ENCODE measurements at places on chromosomes 12 and 14. TPM values are rescaled to one million over a fixed set of nuclear protein-coding genes. Genes with fewer than 3 reads are reported as not detected.

DNA sequence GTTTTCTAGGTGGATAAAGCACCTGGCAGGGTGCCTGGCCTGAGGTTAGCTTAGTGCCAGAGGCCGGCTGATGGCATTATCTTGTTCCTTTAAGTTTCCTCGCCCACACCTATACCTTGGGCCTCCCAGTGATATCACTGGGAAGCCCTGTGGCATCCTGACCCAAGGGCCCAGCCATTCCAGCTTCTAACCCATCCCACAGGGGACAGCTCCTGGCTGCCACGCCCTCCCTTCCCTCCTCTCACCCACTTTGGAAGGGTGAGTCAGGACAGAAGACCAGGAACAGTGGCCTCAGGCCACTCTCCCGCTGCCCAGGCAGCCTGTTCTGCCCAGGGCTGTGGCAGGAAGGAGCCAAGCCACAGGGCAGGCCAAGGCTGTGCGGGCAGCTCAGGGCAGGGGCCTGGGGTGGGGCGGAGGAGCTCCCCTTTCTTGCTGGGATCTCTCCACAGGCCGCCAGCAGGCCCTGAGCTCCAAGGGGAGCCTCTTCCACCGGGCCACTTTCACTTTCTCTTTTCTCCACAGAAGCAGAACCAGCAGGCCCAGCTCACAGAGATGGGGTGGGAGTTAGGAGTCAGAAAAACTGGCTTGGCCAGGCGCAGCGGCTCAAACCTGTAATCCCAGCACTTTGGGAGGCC is 75.1 kb downstream of the IRF2BPL start:
- peak; percentile 53 for DNase-seq

DNA sequence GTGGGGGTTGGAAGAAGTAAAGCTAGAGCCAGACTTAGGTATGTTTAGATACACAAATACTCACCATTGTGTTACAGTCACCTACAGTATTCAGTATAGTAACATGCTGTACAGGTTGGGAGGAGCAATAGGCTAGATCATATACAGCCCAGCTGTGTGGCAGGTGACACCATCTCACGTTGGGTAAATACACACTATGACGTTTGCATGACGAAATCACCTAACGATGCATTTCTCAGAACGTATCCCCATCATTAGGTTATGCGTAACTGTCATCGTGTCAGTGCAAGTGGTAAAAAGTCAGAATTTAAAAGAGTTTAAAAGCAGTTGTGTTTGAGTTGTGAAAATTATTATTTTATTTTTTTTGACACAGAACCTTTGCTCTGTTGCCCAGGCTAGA is 167.1 kb downstream of the APAF1 start:
- DNase-seq: no peak

DNA sequence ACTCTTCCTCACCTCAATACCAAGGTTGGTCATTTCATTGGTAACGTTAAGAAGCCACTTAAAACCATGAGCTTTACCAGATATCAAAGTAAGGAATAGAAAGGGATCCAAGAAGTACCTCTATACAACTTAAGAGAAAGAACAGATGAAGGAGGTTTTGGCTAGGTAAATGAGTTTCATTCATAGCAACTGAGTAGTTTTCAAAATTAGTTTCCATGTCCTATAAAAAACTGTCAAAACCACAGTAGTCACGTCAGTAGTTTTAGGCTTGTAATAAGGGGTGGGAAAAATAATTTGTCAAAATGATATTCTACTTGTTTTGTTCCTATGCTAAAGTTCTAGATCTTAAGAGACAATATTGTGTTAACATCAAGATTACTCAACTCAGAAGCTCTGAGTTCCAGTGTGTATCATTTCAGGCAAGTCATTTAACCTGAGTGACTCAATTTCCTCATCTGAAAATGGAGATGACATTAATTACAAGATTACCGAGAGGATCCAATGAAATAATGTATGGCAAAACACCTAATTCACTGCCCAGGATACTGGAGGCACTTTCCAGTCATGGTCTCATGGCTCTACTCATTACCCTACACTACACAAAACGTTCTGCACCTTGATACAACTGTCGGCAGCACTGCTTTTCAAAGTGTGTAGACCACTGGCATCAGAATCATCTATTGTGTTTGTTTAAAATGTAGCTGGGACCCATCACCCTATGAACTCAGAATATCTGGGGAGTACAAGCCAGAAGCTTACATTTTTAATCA is 24.1 kb upstream of the SLC6A13 start:
- no peak for DNase-seq

DNA sequence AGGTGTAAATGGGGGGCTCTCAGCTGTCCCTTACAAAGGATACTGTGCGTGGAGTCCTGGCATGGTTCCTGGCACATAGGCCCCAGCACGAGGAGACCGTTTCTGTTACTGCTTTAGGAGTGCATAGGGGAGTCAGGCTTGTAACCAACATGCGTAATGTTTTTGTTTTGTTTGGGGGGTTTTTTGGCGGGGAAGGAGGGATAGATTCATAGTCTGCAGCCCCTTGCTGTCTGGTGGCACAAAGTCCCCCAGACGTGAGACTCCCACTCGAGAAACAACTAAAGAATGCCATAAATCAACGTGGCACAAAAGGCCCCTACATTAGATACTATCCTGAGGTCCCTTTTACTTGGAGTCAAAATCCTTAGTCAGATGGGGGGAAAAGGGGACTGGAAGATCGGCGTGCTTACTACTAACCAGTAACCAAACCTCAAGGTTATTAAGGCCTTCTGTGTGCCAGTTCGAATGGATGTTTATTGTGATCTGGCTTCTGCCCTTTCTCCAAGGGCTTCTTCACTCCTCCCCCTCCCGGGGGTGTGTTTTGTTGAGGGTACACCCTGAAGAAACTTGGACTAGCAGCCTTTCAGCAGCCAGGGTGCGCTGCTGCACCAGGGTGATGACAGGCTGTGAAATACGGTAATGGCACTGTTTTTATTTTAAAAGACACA is 874 bp downstream of the ISCU start:
- DNase-seq: peak; percentile 96

- no peak for DNase-seq
Measured at GRCh38 chr14:57712698-57713097, 153.2 kb downstream of the SLC35F4 start.

- DNase-seq: no peak
Measured at GRCh38 chr12:106141452-106141851, 2.7 kb upstream of the NUAK1 start.

GRCh38 chr12:51924551-51925319 is 17.4 kb downstream of the ACVRL1 start:
- no peak for DNase-seq

DNA sequence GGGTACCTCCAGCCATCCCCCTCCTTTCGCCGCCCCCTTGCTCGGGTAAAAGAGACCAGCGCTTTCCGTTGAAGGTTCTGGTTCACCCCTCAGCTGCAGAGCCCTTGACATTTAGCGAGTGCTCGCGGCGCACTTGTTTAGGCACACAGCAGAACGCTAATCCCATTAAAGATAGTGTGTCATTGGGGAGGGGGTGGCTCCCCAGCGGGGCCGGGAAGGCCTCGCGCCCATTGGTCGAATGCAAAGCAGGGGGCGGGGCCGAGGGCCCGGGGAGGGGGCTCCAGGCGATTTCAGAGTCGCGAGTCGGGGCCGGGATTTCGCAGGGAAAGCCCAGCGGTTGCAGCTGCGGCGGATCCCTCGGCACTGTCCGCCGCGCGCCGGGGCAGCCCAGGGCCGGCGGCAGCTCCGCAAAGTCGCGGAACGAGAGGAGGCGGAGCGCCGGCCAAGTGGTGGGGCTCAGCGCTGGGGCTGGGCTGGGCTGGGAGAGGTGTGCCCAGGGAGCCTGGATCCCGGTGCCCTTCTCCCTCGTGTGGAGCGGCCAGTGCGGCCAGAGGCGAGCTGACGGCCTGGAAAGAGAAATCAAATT is 122.9 kb downstream of the TSPAN9 start:
- DNase-seq: no peak

GRCh38 chr12:47729233-47729632 is 3.9 kb upstream of the ENDOU start:
- DNase-seq: no peak

DNA sequence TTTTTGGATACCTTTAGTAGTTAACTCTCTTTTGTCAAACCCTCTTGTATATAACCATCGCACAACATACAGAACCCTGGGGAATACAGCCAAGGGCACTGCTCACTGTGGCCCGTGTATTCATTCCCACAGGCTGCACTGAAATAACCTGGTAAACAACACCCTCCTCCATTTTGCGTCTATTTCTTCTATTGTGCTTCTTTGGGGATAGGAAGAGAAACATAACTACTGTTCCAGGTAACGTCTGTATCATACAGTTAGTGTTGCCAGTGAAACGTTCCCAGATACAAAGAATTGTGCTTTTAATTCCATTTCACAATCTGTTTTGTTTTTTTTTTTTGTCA is 9.6 kb downstream of the C12orf76 start:
- no peak for DNase-seq

DNA sequence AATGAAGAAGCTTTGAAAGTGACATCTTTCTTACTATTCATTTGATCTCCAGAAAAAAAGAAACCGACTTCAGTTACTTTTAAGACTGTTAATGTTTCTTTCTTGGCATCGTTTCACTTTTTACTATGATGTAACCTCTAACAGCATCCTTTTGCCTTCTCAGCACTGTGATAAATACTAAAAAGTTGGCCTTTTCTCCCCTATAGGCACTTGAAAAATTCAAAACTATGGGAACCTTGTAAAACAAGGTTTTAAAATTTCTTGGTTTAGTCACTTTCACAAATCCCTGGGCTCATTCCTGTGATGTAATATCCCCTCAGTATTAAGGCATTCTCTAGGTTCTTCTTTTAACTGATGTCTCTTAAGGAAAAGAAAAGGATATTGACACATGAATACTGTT is 281.8 kb downstream of the EGLN3 start:
- DNase-seq: no peak

GRCh38 chr14:104680806-104681688 is 8.4 kb upstream of the INF2 start:
- DNase-seq: no peak

GRCh38 chr14:95507701-95508103 is 8.7 kb downstream of the SYNE3 start:
- DNase-seq: peak; percentile 64

DNA sequence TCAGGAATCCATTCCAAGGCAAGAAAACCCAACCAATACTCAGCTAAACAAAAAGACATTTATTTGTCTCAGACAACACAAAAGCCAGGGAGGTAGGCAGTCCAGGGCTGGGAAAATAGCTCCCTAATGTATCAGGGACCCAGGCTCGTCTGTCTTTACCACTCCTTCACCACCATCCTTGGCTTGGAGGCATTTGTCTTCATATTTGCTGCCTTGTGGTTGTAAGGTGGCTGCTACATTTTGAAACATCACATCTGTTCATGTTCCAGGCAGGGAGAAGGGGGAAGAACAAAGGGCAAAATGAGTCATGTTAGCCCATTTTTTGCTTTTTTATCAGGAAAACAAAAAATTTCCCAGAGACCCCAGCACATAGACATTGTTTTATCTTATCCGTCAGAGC is 44.8 kb upstream of the PCED1B start:
- DNase-seq: no peak

GRCh38 chr14:101125719-101126651 is 222.5 kb upstream of the RTL1 start:
- DNase-seq: no peak

DNA sequence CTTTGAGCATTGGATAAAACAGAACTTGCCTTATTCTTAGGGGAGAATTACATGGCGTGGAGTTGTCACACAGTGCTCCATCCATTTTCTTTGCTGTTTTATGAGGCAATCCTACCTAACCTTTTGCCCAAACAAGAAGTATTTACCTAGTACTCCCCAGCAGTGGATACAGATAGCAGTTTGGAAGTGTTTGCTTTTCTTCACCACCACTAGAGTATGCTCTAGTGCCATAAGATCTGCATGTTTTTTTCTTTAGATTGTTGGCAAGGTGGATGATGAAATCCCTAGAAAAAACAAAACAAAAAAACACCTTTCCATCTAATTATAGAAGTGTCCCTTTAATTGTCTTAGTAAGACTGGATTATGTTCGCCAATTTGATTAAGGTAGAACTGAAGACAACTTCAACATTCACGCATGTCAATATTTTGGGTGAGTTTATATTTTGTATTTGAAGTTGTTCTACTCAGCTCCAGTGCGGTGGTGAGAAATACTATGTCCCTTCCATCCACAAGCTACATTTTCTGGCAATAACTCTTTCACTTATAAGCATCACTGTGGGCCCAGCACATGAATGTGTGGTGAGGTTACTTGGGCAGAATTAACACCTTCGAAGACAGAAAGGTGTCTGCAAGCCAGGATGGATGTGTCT is 23.6 kb upstream of the TMEM260 start:
- no peak for DNase-seq

Gene HVCN1
- total RNA-seq: 24.2 TPM

Gene MYO1A
- total RNA-seq: 2.1 TPM

Gene ACRBP
- 1.3 TPM for total RNA-seq

Gene MTRFR
- 28.1 TPM for total RNA-seq

Gene AMHR2
- total RNA-seq: not detected

All from activated CD8-positive, alpha-beta T cell treated with anti-CD3 and anti-CD28 coated beads for 36 hours (primary cell).